ENCODE measurements at places on chromosomes 4 and X.

GRCh38 chr4:124032035-124032434 lies 635.4 kb downstream of the SPRY1 start:
- DNase-seq, result no peak

DNA sequence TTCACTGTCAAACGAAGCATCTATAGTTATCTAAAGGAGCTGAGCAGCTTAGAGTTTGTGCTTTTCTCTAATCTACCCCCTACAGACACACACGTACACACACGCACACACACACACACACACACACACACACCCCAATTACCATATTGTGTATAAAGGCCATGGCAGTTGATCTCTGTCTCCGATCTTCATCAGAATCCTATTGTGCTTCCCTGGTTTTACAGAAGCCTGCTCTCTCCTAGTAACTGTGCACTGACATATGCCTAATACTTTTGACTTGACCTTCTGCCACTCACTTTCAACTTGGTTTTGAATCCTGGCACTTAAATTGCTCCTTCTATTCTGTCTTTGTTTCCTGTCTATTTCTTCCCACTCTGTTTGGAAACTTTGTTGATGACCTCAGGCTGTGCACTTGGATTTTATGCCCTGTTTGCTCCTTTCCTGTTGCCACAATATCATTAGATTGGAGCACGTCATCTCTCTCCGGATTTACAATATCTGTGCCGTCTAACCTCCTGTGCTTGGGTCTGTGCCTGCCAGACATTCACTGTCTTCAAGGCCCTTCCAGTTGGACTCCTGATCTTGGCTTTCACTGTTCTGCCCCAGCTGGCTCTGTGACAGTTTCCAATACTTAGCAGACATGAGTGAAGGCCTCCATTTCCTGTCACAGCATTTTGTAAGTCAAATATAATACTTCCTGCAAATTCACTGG lies 928.1 kb downstream of the FAT4 start:
- no peak for DNase-seq

GRCh38 chr4:10077483-10078335 lies 38.9 kb downstream of the WDR1 start:
- DNase-seq, result peak; percentile 41

DNA sequence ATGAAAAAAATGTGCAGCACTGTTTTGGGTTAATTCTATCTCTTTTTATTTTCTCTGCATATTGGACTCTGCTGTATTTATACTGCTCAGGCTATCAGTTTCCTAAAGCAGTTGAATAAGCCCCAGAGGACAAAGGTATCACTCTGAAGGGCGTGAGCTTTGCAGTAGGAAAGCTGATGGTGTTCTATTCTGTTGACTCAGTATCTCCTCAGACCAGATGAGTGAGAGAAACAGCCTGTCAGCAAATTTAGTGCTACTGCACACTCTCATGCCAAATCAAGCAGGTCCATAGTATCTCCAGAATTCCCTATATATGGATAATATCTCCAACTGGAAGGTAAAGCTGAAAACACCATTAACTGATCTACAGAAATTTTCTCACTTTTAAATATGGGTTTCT lies 132.3 kb upstream of the UGT8 start:
- no peak for DNase-seq

- no peak for DNase-seq
These were observed 301.9 kb downstream of the GPAT3 start for GRCh38 chr4:83837614-83838308.

GRCh38 chr4:8164687-8165086 lies 6.1 kb upstream of the ABLIM2 start:
- DNase-seq, result no peak

DNA sequence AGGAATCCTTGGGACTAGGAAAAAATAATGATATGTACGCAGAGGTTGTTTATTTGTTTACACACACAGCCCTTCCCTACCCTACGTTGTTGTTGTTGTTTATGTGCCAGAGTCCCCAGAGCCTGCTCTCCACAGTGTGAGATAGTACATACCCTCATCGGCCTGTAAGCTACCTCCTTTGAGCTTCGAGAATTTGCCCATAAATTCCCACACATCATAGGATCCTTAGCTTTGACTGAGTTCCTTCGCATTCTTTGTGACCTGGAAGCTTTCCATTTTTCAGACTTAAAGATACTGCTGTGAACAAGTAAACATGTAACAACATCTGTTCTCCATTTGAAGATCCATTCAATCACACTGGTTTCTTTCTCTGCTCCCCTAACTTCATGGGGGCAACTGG lies 114.5 kb downstream of the IRF2 start:
- no peak for DNase-seq

DNA sequence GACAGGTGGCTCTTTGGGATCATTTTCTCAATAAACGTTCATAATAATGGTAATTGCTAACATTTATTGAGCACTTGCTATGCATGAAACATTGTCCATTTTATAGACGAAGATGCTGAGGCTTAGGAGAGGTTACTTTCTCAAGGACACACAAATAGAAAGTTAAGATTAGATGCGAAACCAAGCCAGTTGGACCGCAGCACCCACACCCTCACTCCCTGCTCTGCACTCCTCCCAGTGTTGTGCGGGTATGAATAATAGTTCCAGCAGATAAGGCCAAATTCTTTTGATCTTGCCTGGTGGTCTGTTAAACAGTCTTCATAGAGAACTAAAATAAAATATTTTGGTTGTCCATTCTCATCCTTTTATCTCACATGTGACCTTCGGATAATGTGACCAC lies 85.0 kb upstream of the BEND4 start:
- DNase-seq, result no peak
